Ascending aorta (tissue), 2 donors: ENCODE measurements at places on chromosomes 4 and X.

DNA sequence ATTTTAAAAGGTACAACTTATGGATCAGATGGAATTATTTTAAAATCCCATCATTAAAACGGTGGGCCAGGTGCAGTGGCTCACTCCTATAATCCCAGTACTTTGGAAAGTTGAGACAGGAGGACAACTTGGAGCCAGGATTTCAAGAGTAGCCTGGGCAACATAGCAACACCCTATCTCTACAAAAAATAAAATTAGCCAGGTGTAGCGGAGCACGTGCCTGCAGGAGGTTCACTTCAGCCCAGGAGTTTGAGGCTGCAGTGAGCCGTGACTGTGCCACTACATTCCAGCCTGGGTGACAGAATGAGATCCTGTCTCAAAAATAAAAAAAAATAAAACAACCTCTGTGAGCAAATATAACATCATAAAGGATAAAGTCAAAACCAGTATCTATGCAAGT is 11.4 kb downstream of the ADH5 start:
- no peak for DNase-seq

- no peak for DNase-seq
Measured at GRCh38 chr4:23060776-23061175, 368.0 kb downstream of the GBA3 start.

GRCh38 chrX:18875256-18875878 is 108.5 kb downstream of the PHKA2 start:
- DNase-seq: no peak

- DNase-seq: no peak
Measured at GRCh38 chr4:120059036-120059435, 7.6 kb downstream of the MAD2L1 start.

DNA sequence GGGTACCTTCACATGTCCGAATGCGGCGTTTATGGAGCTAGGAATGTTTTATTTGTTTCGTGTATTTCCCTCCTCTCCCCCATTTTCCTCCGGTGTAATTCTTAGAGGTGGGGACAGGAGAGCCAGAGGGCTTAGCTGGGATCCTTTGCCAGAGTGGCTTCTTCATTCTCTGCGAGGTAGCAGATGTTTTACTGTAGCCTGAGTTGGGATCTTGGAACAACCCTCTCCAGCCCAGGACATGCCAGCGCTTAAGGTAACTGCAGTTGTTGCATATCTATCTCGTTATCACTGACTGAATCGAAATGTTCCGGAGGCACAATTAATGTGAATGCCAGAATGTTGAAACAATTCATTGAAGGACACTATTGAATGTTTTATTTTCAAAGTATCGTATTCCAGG is 59.0 kb upstream of the DYNLT3 start:
- no peak for DNase-seq
